ENCODE measurements at places on chromosomes 11 and 22.
A peak's percentile ranks its signal among the peaks of the same experiment; 100 is the strongest.

DNA sequence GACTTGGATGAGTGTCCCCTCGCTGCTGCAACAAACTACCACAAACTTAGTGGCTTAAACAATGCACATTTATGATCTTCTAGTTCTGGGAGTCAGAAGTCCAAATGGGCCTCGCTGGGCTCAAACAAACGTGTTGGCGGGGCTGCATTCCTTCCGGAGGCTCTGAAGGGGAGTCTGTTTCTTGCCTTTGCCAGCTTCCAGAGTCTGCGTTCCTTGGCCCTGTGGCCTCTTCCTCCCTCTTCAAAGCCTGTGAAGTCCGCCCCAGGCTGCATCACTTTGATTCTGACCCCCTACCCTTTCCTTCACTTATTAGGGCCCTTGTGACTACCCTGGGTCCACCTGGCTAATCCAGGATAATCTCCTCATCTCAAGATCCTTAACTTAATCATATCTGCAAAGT is 80.3 kb upstream of the NECTIN1 start:
- DNase-seq: no peak

- DNase-seq: no peak
Observed at GRCh38 chr11:117199053-117199915, at the start of gene TAGLN. Gene TAGLN (plus strand): TSS chr11:117199370. CDS start chr11:117203014, 3,644 bp downstream.

DNA sequence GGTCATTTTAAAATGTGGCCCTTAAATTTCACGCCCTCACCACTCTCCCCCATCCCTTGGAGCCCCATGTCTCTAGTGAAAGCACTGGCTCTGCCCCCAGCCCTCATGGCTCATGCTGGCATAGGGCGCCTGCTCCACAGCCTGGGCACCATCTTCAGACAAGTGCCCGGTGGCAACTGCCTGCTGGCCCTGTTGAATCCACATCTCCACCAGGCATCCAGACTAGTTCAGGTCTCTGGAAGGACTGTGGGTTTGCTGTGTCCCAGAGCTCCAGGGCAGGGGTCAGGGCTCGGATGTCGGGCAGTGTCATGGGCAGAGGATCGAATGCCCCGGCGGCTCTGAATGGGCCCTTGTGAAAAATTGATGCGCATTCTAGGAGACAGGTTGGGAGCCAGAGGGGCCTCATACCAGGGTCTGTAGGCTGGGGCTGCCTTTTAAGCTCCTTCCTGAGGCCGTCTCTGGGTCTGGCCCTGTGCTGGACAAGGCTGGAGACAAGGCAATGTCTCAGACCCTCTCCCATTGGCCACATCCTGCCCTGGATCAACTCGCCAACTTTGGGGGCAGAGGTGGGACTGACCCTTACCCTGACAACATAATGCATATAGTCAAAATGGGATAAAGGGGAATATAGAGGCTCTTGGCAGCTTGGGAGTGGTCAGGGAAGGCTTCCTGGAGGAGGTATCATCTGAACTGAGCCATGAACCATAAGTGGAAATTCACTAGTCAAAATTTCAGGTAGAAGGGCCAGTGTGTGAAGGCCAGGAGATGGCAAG is 1.2 kb downstream of the MYO7A start:
- no peak for DNase-seq

- DNase-seq: no peak
Observed at GRCh38 chr11:2325123-2325522, 23.3 kb downstream of the TSPAN32 start.

DNA sequence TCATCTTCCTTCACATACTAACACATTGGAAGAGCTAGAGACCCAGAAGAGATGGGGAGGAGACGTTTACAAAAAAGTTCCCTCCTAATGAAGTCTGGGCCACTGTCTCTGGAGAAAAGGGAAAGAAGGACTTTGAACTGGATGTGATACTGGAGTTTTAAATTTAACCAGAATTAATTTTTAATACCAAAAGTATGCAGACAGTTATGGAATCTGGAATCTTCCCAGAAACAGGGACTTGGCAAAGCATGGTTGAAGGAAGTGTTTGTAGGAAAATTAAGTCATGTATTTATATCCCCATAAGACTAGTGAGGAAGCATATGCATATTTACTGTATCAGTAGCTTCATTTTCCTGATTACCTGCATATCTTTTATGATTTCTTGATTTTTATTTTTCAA is 215.5 kb downstream of the TTC28 start:
- DNase-seq: no peak

DNA sequence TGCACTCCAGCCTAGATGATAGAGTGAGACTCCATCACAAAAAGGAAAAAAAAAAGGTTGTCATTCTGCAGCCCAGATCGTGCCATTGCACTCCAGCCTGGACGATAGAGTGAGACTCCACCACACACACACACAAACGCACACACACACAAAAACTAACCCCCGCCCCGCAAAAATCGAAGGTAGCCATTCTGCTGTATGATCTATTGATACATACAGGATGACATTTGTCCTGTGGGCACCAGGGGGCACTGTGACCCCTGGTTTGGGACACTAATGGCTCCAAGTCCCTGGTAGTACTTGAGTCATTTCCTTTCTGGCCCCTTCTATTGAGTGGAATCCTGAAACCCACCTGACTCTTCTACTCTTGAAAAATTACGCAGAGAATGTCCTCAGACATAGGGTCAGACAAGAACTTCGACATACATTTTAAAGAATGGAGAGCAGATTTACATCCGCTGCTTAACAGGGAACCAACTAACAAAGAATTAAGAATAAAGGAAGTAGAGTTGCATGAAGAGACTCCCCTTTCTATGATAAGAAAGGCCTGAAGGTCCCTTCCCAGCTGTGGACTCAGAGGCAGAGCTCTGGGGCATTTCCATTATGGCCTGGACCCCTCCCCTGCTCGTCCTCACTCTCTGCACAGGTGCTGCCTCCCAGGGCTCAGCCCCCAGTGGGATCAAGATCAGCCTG is 35.0 kb upstream of the PRAME start:
- DNase-seq: peak; percentile 43

- no peak for DNase-seq
Observed at GRCh38 chr22:21968452-21969129, 14.0 kb downstream of the TOP3B start.

DNA sequence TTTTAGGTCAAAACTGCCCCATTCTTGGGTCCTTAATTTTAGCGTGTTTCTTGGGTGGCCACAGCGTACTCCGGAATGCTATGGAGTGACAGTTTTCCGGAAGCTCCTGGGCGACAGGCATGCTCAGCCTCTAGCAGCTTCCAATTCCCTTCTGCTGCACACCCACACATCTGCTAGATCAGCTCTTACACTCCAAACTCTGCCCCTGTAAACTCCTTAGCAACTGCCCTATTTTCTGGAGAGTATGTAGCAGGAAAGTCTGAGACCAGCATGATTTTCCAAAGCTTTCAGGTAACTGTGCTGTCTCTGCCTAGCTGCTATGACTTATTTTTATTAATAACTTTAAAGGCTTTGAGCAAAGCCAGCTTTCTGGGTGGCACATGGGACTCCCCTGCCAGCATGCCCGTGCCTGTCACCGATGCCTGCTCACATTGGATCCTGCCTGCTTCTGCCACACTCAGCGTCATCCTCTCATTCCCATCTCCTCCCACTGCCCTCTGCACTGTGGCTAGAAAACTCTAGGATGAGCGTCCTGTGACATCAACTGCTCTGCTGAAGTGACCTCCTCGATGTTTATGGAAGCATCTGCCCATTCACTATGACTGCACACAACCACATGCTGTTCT is 17.3 kb downstream of the TOLLIP start:
- no peak for DNase-seq

DNA sequence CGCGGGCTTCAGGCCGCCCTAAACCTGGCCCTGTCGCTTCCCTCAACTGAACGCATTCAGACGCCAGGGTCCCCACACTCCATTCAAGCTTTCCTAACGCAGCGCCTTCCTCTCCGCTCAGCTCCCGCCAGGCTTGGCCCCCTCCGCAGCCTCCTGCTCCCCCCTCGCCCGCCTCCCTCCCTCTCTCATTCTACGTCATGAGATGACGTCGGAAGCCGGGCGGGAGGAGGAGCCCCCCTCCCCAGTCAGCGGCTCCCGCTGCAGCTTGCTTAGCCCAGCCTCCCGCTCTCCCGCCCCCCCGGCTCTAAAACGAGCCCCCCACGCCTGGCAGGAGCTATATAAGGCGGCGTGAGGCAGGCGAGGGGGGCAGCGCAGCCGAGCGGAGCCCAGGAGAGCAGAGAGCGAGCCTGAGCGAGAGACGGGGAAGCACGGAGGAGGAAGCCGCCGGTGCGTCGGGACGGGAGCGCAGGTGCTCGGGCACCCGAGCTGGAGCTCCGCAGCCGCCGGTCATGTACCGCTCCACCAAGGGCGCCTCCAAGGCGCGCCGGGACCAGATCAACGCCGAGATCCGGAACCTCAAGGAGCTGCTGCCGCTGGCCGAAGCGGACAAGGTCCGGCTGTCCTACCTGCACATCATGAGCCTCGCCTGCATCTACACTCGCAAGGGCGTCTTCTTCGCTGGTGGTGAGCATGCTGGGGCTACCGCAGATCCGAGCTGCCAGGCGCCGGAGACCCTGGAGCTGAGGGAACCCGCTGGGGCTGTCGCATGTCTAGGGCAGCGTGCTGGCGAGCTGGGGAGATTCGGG is at the start of gene NPAS4:
NPAS4 (plus strand) TSS at position 365 of the 806 bp plus-strand sequence; CDS start at position 510, 145 bp downstream.
- no peak for DNase-seq

GRCh38 chr11:44260081-44260480 is 49.9 kb downstream of the ALX4 start:
- no peak for DNase-seq

GRCh38 chr11:84607975-84608836 is 1018.9 kb downstream of the DLG2 start:
- no peak for DNase-seq

GRCh38 chr11:96228473-96228891 is 114.5 kb downstream of the MAML2 start:
- no peak for DNase-seq

DNA sequence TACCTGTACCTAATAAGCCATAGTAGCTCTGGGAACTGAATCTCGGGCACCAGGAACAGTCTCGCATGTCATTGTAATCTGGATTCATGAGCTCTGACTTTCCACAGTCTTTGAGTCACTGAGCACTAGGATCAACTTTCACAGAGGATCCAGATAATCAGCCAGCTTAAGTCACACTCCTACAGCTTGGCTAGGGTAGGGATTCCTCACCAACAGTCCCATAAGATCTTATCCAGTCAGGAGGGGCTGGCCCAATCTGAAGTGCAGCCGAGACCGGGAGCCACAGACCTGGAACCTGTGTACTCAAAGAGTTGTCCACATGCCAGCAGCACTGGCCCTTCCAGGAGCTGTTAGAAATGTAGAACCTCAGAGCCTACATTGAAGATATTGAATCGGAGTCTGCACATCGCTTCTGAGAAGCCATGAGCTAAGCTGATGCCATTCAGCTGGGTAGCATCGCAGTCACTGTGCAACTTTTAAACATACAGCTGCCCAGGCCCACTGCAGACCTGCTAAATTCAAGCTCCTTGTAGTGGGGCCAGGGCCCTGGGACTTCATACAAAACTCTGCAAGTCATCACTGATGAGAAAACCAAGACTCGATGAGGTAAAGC is 538.8 kb upstream of the B3GAT1 start:
- no peak for DNase-seq

DNA sequence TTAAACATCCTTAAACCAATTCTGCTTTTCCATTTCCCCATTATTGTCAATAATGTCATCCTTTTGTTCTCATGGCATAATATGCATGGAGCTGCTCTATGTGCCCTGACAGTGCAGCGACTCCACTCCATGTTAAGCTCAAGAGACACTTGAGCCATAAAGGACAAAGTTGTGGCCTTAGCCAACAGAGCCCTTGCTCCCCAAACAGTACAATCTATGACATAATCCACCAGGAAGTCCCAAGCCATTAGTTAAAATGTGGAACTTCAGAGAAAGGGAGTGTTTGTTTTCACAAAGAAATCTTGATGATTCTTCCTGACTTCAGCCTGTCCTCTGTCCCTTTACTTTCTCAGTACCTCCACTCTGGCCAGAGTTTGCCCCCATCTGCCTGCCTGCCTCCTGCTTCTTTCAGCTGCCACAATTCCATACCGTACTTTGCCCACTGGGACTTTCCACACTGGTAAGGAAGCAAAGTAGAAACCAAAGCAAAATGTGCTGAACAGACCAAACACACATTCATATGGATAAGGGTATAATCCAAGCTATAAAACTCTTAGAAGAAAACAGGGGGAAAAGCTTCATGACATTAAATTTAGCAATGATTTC is 46.3 kb upstream of the ZC3H12C start:
- no peak for DNase-seq

DNA sequence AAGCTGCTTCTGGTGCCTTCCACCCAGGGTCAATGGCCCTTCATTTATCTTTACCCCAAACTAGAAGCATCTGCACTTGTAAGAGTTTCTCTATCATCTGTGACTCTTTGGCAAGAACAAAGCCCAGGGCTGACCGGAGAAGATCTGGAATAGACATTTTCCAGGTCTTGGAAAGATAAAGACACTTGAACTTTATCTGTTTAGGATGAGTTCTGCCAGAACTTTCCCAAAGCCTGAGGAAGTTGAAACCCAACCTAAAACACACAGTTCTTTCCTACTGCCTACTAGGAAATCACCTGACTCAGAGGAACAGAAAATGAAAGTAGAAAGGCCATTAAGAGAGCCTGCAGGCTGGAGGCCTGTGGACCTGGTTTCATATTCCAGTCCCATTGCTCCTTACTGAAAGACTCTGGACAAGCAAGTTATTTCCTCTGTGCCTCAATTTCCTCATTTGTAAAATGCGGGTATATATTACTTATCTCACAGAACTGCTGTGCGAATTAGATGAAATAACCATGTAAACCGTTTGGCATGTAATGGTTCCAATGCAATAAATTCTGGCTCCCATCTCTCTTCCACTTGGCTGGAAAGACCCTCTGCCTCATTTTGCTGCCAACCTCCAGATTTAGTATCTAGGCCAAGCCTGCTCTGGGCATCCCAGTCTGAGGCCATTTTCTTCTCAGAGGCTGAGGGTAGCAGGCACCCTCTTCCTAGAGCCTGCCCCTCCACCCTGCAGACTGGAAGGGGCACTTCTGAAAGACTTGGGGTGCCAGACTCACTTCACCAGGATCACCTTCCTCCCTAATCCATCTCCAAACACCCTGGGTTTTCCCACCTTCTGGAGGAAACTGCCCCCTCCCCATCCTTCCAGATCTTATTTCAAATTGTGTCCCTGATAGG is 1.2 kb downstream of the UBE2L6 start:
- DNase-seq: no peak

- no peak for DNase-seq
Observed at GRCh38 chr11:68948496-68948895, 32.3 kb downstream of the MRGPRD start.

- no peak for DNase-seq
Observed at GRCh38 chr22:34866495-34867131, 199.3 kb upstream of the ISX start.

DNA sequence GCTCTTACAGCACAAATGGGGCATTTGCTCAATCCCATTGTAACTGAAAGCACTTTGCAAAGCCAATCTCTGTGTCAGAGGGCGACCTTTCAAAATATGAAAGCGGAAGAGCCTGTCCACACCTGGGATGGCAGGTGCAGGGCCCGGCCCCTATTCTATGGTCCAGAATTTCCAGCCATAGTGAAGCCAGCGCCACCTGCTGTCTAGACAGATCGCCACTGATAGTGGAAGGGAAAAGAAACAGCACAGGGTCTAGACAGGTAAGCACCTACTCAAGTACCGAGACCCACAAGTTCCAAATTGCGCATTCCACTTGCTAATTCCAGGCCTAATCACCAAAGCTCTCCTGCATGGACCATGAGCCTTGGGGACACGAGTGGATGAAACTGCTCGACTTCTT is 141.4 kb downstream of the NTM start:
- DNase-seq: no peak

Measured in stimulated activated CD8-positive, alpha-beta memory T cell treated with anti-CD3 and anti-CD28 coated beads, Interleukin-15, amount 100 ng/mL, for 48 hours (primary cell).